Germinal center (tissue), 1 donor: ENCODE measurements at places on chromosomes 5 and 9.

DNA sequence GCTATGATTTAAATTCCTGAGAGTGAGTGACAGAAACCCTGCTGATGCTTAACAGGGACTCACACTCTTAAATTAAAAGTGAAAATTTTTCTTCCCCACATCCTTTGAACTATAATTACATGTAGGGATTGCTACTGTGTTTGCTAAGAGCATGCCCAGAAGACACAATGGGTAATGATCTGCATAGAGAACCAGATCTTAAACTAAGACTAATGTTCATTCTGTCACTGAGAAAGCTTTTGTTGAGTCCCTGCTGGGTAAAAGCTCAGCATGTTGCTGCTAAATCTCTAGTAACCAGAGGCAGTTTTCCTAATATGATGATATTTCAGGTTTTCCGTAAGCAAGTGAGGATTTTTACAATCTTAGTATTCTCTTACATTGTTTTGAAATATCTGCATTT lies 424.8 kb upstream of the SMC2 start:
- DNase-seq: no peak

- DNase-seq: no peak
Measured at GRCh38 chr5:157269761-157270272, 3.9 kb downstream of the CYFIP2 start.

DNA sequence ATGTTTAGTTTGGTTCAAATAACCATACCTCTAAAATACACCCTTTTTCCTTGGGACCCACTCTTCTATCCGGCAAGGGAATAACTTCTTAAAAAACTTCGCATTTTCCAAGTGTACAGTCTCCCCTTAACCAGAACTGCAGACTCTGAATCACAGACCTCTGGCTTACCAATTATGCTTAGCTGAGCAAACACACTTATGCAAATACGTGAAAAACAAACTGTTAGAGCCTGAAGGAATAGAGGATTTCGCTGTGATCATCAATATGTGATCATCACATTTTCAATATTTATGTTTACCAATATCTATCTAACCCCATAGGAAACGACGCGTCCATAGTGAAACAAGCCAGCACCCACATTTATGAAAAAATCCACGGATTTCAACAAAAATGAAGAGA lies 1.3 kb downstream of the LPAR1 start:
- DNase-seq: no peak

- no peak for DNase-seq
Measured at GRCh38 chr9:134304261-134304660, 22.0 kb upstream of the RXRA start.

- DNase-seq: peak; percentile 30
Measured at GRCh38 chr5:141681695-141682641, at the start of gene ARAP3. TSS of gene ARAP3 (minus strand) at chr5:141682230. CDS start at chr5:141680486, 1,744 bp downstream.
